ENCODE measurements at places on chromosomes 16 and 17. TPM values are rescaled to one million over a fixed set of nuclear protein-coding genes. Genes with fewer than 3 reads are reported as not detected.

The TRIM47 gene
- total RNA-seq = 16.4 TPM

The GCGR gene
- not detected for total RNA-seq

The SNX20 gene
- 10.2 TPM for total RNA-seq

The PIMREG gene
- not detected for total RNA-seq

The EPN3 gene
- total RNA-seq = not detected

The CTRL gene
- 1.6 TPM for total RNA-seq

The TAT gene
- total RNA-seq = not detected

The TRIM25 gene
- 49.0 TPM for total RNA-seq

The CACNG5 gene
- not detected for total RNA-seq

The KRTAP4-4 gene
- total RNA-seq = not detected

The GNGT2 gene
- total RNA-seq = 25.3 TPM

The CES3 gene
- total RNA-seq = 20.9 TPM

The KRT32 gene
- not detected for total RNA-seq

The NPIPA8 gene
- not detected for total RNA-seq

The HS3ST3A1 gene
- not detected for total RNA-seq

The RMI2 gene
- total RNA-seq = 45.2 TPM

The ZNF768 gene
- total RNA-seq = 59.4 TPM

The HS3ST6 gene
- total RNA-seq = not detected

The C17orf58 gene
- 52.9 TPM for total RNA-seq

The WNT3 gene
- 2.0 TPM for total RNA-seq

The ACSM2A gene
- not detected for total RNA-seq

The TMEM220 gene
- total RNA-seq = not detected

The UNC45B gene
- total RNA-seq = not detected

The CHP2 gene
- total RNA-seq = not detected

The ABAT gene
- total RNA-seq = 8.2 TPM

The PLLP gene
- not detected for total RNA-seq

The ARL17B gene
- 19.7 TPM for total RNA-seq

The CA7 gene
- not detected for total RNA-seq

The RCVRN gene
- total RNA-seq = not detected

The PRSS27 gene
- total RNA-seq = 2.8 TPM

The YBX2 gene
- total RNA-seq = not detected

The NR1D1 gene
- 0.65 TPM for total RNA-seq

The POLR3K gene
- 11.9 TPM for total RNA-seq

The SP6 gene
- total RNA-seq = 0.04 TPM

The KRT23 gene
- not detected for total RNA-seq

The PSMB10 gene
- 92.4 TPM for total RNA-seq

The GLOD4 gene
- 46.2 TPM for total RNA-seq

The TCAP gene
- 1.9 TPM for total RNA-seq

The WNT9B gene
- not detected for total RNA-seq

The HEATR9 gene
- not detected for total RNA-seq

The ZNF785 gene
- total RNA-seq = 14.9 TPM

The WIPF2 gene
- total RNA-seq = 19.0 TPM
